ENCODE measurements at places on chromosomes 12 and 14. TPM values are rescaled to one million over a fixed set of nuclear protein-coding genes. Genes with fewer than 3 reads are reported as not detected.
A peak's percentile ranks its signal among the peaks of the same experiment; 100 is the strongest.

- DNase-seq: no peak
Observed at GRCh38 chr12:5210179-5210922, 166.7 kb downstream of the KCNA5 start.

Gene WIF1
- total RNA-seq: not detected

Gene INHBE
- total RNA-seq: 0.36 TPM

DNA sequence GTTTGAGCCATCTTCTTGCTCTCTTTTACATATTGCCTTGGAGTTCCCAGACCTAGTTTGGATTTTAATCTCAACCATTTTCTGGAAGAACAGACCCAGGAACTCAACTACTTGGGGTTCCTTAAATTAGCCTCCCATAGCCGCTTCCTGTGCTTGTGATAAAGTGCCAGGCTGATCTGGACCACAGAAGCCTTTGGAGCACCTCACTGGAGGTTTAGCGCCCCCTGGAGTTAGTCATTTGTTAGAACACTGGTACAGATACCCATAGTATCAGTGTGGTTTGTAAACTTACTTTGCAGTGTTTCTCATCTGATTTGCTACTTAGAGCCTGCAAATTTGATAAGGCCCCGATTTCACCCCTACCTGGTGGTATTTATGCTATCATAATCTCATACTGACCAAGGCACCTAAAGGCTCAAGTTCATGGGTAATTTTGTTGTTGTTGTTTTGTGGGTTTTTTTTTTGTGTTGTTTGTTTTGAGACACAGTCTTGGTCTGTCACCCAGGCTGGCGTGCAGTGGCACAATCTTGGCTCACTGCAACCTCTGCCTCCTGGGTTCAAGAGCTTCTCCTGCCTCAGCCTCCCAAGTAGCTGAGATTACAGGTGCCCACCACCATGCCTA, 3.7 kb downstream of the UNC119B start:
- peak; percentile 83 for DNase-seq

GRCh38 chr14:22184830-22185168, 404.2 kb downstream of the DAD1 start:
- DNase-seq: no peak

Gene P3H3
- 52.7 TPM for total RNA-seq

Gene SLC7A8
- total RNA-seq: 9.4 TPM

Gene CDKN3
- 43.8 TPM for total RNA-seq

Gene CELA1
- not detected for total RNA-seq

GRCh38 chr12:76022506-76022905, 9.1 kb downstream of the PHLDA1 start:
- DNase-seq: no peak

Gene FGF6
- total RNA-seq: not detected

DNA sequence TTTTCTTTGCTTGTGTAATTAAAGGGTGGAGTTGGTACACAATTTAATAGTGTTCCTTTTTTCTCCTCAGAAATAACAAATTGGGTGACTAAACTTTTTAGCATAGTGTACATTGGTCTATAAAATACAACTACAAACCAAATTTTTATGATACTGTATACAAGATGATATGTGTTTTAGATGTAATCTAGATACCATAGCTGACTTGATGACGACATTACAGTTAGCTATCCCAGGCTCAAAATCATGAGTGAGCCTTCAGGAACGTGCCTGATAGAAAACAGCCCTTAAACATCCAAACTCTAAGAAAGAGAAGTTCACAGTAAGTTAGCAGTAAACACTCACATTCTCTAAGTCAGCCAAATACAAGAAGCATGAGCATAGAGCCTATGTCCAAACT, 99.0 kb upstream of the SSTR1 start:
- DNase-seq: no peak

Gene KIF26A
- 15.2 TPM for total RNA-seq

DNA sequence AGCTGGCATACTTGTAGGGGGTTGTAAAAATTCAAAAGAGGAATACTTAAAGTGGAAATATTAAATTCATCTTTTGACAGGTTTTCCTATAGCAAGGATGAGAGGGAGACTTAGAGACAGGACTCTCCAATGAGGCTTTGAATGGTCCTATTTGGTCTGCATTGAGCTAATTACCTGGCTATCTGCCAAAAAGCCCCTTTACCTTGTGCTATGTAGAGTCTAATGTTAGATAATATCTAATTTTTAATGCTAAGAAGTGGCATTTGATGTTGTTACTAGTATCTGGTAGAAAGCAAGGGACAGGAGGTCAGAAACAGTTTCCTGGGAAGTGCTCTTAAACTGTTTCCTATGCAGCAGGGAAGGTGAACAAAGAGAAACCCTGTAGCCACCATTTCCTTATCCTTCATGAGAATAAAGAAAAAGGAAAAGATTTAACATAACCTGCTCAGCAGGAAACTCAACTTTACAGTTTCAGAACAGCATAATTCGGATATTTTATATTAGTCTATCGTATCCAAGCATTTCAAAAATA, 550.0 kb downstream of the SOX5 start:
- DNase-seq: no peak

DNA sequence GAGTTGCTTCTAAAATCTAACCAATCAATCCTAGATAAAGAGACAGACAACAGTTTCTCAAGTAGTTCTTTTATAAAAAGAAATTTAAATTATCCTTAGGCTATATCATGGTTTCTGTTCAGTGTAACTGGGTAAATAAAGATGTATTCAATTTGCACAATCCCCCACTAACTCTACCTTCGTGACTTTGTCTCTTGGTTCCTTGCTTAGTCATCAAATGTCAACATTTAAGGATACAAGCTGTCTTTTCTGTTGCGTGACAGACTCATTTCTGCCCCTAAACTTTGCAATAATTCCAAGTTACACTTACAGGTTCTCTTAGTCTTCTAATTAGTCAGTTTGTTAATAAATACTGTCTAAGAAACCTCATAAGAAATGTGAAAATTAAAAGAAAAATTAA, 50.6 kb downstream of the SCAF11 start:
- no peak for DNase-seq

GRCh38 chr14:56494167-56494566, 85.4 kb upstream of the TMEM260 start:
- DNase-seq: no peak

DNA sequence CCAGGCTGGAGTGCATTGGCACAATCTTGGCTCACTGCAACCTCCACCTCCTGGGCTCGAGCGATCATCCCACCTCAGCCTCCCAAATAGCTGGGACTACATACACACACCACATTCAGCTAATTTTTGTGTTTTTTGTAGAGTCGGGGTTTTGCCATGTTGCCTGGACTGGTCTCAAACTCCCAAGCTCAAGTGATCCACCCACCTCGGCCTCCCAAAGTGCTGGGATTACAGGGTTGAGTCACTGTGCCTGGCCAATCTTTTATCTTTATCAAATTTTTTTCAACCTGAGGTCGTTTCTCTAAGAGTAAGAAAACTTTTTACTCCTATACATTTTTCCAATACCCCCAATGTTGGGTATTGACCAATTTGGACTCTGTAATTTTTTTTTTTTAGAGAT, 40.0 kb upstream of the NAP1L1 start:
- no peak for DNase-seq

- DNase-seq: no peak
Observed at GRCh38 chr12:127941332-127941731, 325.6 kb upstream of the TMEM132C start.

Gene CALCOCO1
- total RNA-seq: 34.0 TPM

GRCh38 chr14:52063052-52063462, 5.8 kb downstream of the NID2 start:
- no peak for DNase-seq

GRCh38 chr14:89430391-89431236, 13.6 kb upstream of the FOXN3 start:
- DNase-seq: no peak

GRCh38 chr14:55430024-55430690, 10.3 kb downstream of the TBPL2 start:
- DNase-seq: no peak

DNA sequence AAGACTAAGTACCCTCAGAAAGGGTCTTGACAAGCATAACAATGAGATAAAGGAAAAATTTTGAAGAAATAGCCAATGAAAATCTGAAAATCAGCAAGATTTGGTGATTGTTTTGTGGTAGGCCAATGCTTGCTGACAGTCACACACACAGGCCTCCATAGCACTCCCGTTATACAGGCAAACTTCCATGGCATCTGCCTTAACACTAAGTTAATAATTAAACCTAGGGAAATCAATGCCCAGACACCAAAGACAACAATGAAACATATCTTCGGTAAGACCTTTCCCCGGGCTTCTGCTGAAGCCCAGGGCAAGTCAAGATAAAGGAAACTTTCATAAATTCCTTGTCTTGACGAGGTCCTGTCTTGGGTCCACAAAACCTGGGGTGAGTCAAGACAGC, 18.6 kb upstream of the RERGL start:
- no peak for DNase-seq

Gene RIMBP2
- total RNA-seq: 4.5 TPM

Gene PPFIA2
- 8.3 TPM for total RNA-seq

DNA sequence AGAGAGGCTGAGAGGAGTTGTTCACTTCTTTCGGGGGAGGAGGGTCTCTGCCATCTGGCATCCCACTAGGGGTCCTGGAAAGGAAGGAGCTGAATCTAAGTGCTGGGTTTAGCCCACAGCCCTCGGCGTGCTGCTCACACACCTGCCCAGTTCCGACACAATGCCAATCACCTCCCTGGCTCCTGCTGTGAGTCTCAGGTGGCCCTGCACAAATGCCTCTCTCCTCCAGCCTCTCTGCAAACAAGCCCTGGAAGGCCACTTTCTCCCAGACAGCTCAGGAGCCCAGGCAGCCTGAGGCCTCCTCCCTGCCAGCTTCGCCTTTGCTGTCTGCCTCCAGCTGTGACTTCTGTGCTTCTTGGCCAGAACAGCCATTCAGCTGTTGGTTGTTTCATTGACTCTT, 51.2 kb downstream of the SMIM41 start:
- no peak for DNase-seq

- no peak for DNase-seq
Observed at GRCh38 chr14:24943024-24943423, 106.9 kb downstream of the STXBP6 start.

Gene DDIT3
- total RNA-seq: 14.1 TPM

Gene CPNE6
- not detected for total RNA-seq

DNA sequence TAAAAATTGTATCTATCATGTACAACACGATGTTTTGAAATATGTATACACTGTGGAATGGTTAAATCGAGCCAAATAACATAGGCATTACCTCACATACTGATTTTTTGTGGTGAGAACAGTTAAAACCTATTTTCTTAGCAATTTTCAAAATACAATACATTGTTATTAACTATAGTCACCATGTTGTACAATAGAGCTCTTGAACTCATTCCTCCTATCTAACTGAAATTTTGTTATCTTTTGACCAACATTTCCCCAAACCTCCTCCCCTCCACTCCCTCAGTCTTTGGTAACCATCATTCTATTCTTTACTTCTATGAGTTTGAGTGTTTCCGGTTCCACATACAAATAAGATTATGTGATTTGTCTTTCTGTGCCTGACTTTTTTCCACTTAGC, 6.8 kb upstream of the SLC38A2 start:
- DNase-seq: no peak

DNA sequence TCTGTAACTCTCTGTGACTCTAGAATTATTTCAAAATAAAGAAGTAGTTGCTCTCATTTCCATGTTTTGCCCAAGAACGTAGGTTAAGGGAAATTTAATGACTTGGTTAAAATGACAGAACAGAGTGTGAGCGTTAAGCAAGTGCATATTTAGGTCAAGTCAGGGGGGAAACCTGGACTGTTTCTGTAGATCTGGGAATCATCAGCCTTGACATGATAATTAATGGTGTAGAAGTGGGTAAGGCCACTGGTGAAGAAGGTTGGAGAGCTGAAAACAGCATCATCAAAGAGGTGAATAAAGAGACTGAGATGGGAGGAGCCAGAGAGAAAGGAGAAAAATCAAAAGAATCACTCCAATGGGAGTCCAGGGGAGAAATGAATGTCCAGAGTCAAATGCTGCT, 49.4 kb upstream of the STK38L start:
- DNase-seq: no peak
